Activated CD8-positive, alpha-beta memory T cell treated with anti-CD3 and anti-CD28 coated beads for 4 hours (primary cell): ENCODE measurements at places on chromosomes 7 and 10.

GRCh38 chr10:17073725-17074540, 55.7 kb downstream of the CUBN start:
- DNase-seq, result no peak

- DNase-seq, result no peak
Observed at GRCh38 chr10:101452176-101452575, 98.2 kb downstream of the BTRC start.

DNA sequence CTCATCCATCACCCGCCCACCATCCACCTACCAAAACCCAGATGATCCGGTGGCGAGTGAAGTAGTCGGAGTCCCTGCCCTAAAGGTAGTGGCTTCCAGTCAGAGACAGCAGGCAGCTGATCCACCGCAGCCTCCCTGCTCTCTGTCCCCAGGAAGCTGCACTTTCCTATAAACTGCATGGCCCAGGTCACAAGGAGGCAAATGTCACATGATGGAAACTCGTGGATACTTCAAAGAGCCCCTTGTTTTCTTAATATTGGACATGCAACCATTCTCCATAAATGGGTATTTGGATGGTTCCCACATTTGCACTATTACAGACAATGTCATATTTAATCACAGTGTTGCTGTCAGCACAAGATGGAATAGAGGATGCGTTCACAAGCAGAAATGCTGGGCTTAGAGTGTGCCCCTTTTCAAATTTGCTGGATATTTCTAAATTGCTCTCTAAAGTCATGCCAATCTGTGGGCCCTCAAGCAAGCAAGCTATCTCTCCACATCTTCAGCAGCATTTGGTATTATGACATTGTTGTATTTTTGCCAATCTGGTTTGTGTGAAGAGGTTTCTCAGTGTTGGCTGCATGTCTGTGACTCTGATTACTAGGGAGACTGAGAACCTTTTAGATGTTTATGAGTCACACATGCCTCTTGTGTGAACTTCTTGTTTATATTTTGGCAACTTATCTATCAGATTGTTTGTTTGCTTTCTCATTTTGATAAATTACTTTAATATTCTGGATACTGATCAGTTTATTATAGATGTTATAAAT, 822.0 kb downstream of the TNS3 start:
- DNase-seq, result no peak

DNA sequence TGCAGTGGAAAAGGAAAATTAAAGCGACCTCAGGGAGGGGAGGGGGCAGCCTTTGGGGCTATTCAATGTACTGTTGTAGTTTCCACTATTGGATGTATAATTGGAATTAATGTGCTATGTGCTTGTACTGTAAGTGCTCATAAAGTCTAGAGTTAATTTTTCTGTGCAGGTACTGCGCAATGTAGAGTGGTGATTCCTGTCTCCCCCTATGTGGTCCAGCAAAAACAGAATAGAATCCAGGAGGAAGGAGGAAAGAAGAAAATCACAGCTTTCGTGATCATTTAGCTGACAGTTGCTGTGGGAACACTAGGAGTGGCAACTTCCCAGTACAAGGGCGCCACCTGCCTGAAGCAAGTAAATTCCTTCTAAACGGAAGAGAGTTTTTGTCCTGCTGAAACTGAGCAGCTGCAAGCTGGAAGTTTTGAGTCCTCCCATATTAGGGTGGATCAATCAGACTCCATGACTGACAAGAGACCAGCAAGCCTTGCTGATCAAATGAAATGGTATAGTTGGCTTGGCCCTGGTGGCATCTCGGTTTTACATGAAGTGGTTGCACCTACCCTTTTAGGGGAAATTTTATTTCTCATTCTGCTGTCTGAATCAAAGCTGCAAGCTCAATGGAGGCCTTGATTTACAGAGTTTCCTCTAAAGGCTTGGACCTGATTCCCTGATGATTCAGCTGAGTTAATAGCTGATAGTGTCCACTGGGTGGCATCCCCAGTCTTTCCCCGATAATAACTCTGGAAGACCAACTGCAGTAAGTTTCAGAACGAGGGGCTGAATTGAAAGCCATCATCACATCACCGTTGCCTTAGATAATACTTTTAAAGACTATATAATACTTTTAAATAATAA, 299.8 kb downstream of the HGF start:
- DNase-seq, result no peak

- DNase-seq, result no peak
Observed at GRCh38 chr7:142319970-142320369, 62.1 kb upstream of the PRSS58 start.

- DNase-seq, result no peak
Observed at GRCh38 chr7:38229884-38230642, 43.4 kb downstream of the TARP start.

DNA sequence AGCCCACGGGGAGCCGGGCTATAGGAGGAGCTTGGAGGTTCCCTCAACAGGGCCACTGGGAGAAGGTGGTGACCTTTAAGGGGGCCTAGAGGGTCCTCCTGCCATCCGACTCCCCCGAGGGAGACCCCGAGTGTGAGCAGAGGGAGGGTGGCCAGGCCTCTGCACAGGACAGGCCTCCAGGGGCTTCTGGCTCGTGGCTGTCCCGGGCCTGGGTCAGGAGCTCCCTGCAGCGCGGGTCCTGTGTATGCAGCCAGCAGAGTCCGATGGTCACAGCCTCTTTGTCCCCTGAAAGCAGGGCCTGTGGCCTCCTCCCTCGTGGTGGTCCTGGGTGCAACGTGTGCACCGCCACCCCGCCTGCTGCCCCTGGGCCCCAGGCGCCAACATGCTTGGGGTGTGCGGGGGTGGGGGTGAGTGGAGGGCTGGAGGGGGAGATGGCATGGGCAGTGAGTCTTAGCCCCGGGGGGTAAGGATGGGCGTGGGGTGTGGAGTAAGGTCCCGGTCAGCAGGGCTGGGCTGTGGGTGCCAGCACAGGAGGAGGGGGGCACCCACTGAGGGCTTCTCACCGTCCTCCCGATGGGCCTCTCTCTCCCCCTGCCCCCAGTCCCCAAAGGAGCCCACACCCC, 27.1 kb downstream of the UNCX start:
- DNase-seq, result no peak

GRCh38 chr10:75542906-75543305, 111.5 kb downstream of the LRMDA start:
- DNase-seq, result no peak

- DNase-seq, result no peak
Observed at GRCh38 chr7:155733582-155734444, 78.5 kb downstream of the SHH start.

DNA sequence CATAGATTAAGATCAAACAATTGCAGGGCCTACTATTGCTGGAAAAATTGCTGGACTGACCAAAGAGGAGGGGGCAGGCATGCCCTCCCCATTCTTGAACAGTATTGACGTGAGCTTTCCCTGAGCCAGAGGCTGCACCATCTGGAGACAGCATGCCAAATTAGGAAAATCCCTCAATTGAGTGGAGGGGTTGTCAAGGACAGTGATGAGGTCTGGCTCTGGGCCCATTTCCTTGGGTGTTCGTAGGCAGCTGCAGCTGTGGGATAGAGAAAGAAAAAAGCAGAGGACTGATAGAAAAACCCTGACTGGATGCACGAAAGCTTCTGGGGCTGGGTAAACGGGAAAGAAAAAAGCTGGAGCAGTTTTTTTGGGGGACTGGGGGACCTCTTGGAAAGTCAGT, 22.8 kb upstream of the ORC5 start:
- no peak for DNase-seq

- DNase-seq, result no peak
Observed at GRCh38 chr10:97134110-97134509, 51.6 kb downstream of the SLIT1 start.

DNA sequence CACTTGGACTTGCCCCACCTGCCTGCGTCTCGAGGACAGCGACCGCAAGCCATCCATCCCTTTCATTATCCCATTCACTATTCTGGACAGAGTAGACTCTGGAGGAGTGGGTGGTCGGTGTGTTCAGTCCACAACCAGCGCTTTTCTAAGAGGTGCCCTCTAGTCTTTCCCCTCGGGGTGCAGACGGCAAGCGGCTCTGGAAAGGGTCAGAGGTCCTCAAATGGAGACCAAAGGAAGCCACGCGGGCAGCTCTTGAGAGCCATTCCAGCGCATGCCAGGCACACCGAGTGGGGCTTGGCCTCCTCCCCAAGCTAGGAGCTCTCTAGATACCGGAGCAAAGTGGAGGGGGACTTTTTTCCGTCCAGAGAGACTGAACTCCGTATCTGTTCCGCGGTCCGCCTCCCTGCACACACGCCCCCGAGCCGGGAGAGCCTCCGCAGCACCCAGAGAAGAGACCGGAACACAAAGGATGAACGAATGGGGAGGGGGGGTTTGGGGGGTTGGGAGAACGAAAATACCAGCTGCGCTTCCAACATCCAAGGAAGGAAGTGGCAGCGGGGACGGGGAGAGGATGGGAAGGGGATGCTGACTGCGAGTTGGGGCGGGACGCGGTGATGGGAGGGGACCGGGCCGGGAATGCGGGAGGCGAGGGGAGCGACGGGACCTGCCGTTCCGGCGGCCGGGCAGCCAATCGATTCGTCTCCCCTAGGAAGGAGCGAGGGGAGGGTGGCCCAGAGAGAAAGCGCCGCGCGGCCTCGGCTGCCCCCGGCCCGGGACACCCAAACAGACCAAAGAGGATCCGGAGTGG, 515 bp downstream of the GSDME start:
- DNase-seq, result no peak

DNA sequence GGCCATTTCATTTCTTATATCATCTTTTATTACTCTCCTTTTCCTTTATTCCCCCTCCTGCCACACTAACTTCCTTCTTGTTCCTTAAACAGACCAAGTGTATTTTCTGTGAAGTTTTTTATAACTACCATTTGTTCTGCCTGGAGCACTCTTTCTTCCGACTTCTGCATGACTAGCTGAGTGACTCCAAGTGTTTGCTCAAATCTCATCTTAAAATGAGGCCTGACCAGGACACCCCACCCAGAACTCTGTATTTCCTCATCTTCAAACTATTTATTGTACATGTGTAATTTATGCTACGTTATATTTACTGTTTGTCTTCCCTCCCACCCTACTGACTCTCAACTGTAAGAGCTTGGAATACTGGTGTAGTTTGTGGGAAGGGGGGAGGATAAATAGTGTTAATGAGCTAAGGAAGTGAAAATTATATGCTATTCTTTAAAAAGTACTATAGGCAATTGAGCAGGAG, 3.2 kb downstream of the MINDY3 start:
- no peak for DNase-seq

- no peak for DNase-seq
Observed at GRCh38 chr10:12628964-12629766, 279.8 kb downstream of the CAMK1D start.

GRCh38 chr10:88347597-88348304, 235.4 kb downstream of the RNLS start:
- no peak for DNase-seq

GRCh38 chr7:30765408-30765807, 5.8 kb upstream of the MINDY4 start:
- DNase-seq, result no peak

GRCh38 chr10:4704034-4704545, 121.9 kb upstream of the AKR1E2 start:
- no peak for DNase-seq

GRCh38 chr7:157136372-157136771, 2.4 kb upstream of the UBE3C start:
- DNase-seq, result no peak

DNA sequence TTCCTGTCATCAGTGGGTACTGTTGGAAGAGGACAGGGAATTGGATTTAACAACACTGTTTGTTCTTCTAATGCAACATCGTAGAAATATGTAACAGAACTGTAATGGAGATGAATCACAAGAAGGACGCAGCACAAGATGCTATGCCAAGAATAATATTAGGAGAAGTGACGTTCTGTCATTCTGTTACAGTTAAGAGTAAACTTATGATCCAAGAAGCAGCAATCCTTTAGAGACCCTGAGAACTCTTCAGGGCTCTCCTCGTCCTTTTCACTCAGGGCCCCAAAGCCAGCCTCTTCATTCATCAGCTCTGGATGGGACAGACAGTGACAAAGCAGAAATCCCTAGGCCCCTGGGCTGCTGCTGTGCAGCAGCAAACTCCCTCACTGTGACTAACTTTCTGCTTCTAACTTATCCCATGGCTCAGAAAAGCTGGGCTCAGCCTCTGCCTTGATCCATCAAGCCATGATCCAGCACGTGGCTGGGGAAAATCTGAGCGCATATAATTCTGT, 8.7 kb upstream of the IL6 start:
- DNase-seq, result no peak

DNA sequence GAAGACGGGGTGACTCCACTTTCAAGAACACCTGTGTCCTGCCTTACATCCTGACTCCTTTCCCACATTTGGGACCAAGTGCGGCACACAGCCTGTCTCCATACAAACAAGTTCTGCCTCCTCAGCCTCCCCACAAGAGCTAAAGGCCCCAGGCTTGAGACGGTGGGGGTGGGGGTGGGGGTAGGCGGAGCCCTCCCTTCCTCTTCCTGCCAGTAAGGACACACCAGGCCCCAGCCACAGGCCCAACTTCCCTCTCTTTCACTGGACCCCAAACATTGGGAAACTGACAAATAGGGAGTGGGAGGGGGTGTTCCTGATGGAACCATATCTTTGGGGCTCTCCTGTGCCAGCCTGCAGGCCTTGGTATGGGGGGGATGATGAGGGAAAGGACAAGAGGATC, 4.6 kb downstream of the CDK5 start:
- no peak for DNase-seq

- DNase-seq, result no peak
Observed at GRCh38 chr10:19578571-19578970, 237.7 kb upstream of the PLXDC2 start.

- DNase-seq, result no peak
Observed at GRCh38 chr7:83937930-83938329, 256.7 kb downstream of the SEMA3A start.

GRCh38 chr10:107215681-107216080, 51.2 kb upstream of the SORCS1 start:
- DNase-seq, result no peak

DNA sequence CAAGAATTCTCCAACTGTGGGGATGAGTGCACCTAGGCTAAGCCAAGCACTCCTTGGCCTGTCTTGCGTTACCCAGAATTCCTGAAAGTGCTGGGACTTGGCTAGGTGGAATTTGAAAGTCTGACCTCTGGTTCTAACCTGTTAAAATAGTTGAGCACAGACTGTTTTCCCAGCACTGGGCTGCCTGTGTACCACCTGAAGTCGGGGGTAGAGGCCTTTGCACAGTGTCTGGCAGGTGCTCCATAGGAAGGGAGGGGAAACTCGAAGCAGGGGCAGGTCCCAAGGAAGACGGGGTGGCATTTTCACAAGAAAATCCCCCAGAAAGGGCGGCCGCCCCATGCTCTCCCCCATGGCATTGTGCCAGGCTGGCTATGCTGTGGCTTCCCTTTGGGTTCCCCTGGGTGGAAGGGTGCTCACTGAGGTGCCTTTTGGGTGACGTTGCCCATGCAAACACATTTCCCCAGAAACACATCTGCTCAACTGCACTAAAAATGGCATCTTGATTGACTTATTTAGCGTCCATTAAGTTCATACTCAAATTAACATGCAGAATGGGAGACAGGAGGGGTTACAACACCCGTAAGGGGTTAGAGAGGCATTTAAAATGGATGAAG, 62.9 kb downstream of the SYPL1 start:
- DNase-seq, result no peak
